ENCODE measurements at places on chromosomes 13 and 19.

DNA sequence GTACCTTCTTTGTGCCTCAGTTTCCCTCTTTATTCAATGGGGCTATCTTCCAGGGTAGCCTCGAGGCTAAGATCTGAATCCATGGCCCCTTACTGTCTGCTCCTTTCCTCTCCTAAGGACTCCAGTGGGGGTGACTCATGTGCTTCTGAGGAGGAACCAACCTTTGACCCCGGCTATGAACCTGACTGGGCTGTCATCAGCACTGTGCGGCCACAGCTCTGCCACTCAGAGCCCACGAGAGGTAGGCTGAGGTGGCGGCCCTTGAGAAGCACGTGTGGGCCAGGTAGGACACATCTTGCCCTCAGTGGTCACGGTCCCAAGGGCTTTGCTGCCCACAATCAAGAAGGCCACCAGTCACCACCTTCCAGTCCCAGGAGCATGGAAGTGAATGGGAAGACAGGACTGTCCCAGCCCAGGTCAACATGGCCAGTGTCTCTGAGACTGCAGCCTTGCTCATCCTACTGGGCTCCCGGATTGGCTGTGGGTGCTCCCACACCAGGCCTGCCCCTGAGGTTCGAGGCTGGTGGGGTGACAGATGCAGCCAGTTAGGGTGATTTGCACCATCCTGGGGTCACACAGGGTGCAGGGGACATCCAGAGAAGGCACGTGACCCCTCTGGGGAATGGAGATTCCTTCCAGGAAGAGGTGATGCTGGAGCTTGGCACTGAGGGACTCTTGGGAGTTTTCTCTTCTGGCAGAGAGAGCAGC lies 2.8 kb downstream of the TBC1D17 start:
- peak; percentile 34 for DNase-seq

DNA sequence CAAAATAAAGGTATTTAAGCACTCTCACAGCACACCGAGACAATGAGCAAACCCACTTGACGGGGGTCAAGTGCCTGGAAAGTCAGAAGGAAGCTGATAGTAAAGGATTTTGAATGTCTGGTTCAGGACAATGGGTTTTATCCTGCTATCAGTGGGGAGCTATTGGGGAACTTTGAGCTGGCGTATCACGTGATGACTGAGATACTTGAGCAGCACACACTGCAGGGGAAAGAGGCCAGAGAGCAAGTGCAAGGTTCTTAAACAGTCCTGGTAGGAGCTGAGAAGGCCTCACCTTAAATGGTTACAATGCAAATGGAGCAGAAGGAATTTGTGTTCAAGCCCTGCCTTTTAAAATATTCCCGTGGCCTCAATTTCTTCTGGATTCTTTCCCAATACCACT lies 225.3 kb downstream of the LACC1 start:
- DNase-seq = no peak

- no peak for DNase-seq
These were observed 16.1 kb downstream of the CUL4A start for GRCh38 chr13:113225515-113225914.

- no peak for DNase-seq
These were observed 83.9 kb upstream of the IRS2 start for GRCh38 chr13:109870274-109870673.

DNA sequence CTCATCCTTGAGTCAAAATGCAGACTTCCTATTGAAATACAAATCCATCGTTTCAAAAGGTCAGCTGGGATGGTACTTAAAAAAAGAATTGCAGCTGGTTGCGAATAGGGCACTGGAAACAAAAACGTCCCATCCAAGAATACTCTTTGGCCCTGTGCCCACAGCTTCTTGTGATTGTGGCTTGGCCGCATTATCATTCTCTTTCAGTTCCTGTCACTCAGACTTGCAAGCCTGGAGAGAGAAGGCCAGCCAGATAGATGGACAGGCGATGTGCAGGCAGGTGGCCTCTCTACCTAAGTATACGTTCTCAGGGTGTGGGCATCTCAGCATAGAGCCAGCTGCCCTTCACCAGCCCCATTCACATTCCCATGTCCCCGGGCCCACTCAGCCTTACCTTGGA lies 208.5 kb upstream of the ZNF536 start:
- no peak for DNase-seq

- no peak for DNase-seq
These were observed 145.6 kb upstream of the KLHL1 start for GRCh38 chr13:70253834-70254233.

DNA sequence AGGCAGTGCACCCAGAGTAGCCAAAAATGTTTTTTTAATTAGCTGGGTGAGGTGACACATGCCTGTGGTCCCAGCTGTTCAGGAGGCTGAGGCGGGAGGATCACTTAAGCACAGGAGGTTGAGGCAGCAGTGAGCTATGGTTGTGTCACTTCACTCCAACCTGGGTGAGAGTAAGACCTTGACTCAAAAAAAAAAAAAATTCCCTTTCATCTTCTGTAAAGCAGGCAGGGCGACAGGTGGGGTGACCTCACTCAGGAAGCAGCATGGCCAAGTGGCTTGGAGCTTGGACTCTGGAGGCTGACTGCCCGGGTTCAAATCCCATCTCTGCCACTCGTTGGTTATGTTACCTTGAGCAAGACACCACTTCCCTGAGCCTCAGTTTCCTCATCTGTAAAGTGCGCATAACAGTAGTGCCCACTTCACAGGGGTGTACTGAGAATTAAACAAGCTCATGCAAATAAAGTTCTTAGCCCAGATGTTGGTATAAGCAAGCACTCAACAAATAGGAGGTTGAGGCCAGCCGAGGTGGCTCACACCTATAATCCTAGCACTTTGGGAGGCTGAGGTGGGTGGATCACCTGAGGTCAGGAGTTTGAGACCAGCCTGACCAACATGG lies 48.3 kb downstream of the MAP4K1 start:
- DNase-seq = no peak

GRCh38 chr13:63110466-63110865 lies 1694.8 kb upstream of the PCDH20 start:
- DNase-seq = no peak

DNA sequence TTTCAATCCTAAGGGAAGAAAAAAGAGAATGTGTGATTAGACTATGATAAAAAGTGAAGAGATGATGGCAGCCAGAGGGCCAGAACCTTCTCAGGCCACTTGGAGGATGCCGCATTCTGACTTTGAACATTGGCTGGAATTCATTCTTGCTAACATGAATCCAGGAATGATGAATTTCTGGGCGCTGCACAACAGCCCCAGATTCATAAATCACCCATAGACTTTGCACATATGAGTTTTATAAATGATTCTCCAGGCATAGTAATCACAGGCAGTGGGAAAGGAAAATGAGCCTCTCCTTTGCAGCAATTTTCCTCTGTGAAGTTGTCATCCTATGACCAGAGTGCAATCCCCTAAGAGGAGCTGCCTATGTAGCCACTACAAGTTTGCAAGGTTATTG lies 555.4 kb downstream of the KCTD12 start:
- DNase-seq = peak; percentile 63

GRCh38 chr13:40172878-40173277 lies 493.6 kb downstream of the FOXO1 start:
- DNase-seq = no peak

DNA sequence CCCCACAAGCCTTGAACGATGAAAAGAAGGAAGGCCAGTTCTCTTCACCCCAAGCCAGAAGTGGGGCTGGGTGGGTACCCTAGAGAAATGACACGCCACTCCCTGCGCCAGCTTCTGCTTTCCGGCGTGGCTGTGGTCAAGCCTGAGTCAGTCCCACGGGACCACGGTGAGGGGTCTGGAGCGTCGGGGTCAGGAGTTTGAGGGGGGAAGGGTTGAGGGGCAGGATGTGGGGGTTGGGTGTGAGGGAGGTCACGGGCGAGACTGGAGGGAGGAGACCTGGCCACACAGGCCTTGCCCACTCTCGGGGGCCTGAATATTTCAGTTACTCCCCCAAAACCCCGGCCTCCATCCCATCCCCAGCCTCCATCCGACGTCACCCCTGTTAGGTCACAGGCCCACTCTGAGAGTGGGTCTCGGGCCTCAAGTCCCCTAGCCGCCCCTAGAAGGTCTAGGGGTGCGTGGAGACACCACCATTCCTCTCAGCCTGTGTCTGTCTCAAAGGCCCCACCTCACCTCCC lies 500 bp upstream of the IFI30 start:
- DNase-seq = no peak

GRCh38 chr13:86665842-86666241 lies 866.6 kb upstream of the SLITRK6 start:
- no peak for DNase-seq

- peak; percentile 53 for DNase-seq
These were observed 12.2 kb upstream of the ZNF304 start for GRCh38 chr19:57338877-57339276.

- no peak for DNase-seq
These were observed 14.5 kb downstream of the IPO5 start for GRCh38 chr13:97967948-97968347.
